ENCODE measurements at places on chromosomes 3 and 15. TPM values are rescaled to one million over a fixed set of nuclear protein-coding genes. Genes with fewer than 3 reads are reported as not detected.

P2RY14 gene
- not detected for total RNA-seq

EFCC1 gene
- not detected for total RNA-seq

VGLL3 gene
- total RNA-seq, result 8.5 TPM

HESX1 gene
- total RNA-seq, result 0.23 TPM

TP63 gene
- total RNA-seq, result 0.42 TPM

P2RY1 gene
- 0.46 TPM for total RNA-seq

CLDN16 gene
- 0.06 TPM for total RNA-seq

PAQR9 gene
- 4.0 TPM for total RNA-seq

NUDT16 gene
- 6.7 TPM for total RNA-seq

DLEC1 gene
- total RNA-seq, result 0.07 TPM

TNNC1 gene
- total RNA-seq, result 1.4 TPM

WDR49 gene
- total RNA-seq, result not detected

GP9 gene
- total RNA-seq, result not detected

SLC4A7 gene
- 23.6 TPM for total RNA-seq

CLRN1 gene
- total RNA-seq, result not detected

ZNF502 gene
- total RNA-seq, result 1.8 TPM

CHAC1 gene
- total RNA-seq, result 6.9 TPM

CX3CR1 gene
- 0.09 TPM for total RNA-seq

CKMT1A gene
- 2.7 TPM for total RNA-seq

DGKG gene
- 9.0 TPM for total RNA-seq

ATP2B2 gene
- 0.24 TPM for total RNA-seq

NCKIPSD gene
- 8.5 TPM for total RNA-seq

KLHL40 gene
- total RNA-seq, result not detected

PLOD2 gene
- total RNA-seq, result 114 TPM

FES gene
- total RNA-seq, result 0.71 TPM

GPR171 gene
- total RNA-seq, result not detected

FXR1 gene
- 87.8 TPM for total RNA-seq

SUCNR1 gene
- 0.16 TPM for total RNA-seq

HAPLN3 gene
- total RNA-seq, result 40.0 TPM

SRGAP3 gene
- 0.31 TPM for total RNA-seq

SPESP1 gene
- total RNA-seq, result not detected

SH2D7 gene
- not detected for total RNA-seq

LRRC31 gene
- not detected for total RNA-seq

XIRP1 gene
- 0.07 TPM for total RNA-seq
